ENCODE measurements at places on chromosomes 3 and 15.

- DNase-seq, result no peak
Observed at GRCh38 chr3:126555795-126556636, 2.7 kb downstream of the C3orf22 start.

- DNase-seq, result no peak
Observed at GRCh38 chr3:43733459-43734384, 43.0 kb downstream of the ABHD5 start.

GRCh38 chr3:66342717-66343356 lies 122.0 kb downstream of the SLC25A26 start:
- DNase-seq, result peak; percentile 51

GRCh38 chr15:26621816-26622215 lies 151.1 kb downstream of the GABRB3 start:
- peak; percentile 64 for DNase-seq

GRCh38 chr3:15120986-15121385 lies 22.0 kb upstream of the RBSN start:
- DNase-seq, result peak; percentile 25

- DNase-seq, result peak; percentile 77
Observed at GRCh38 chr3:133330065-133330464, 69.8 kb upstream of the BFSP2 start.

DNA sequence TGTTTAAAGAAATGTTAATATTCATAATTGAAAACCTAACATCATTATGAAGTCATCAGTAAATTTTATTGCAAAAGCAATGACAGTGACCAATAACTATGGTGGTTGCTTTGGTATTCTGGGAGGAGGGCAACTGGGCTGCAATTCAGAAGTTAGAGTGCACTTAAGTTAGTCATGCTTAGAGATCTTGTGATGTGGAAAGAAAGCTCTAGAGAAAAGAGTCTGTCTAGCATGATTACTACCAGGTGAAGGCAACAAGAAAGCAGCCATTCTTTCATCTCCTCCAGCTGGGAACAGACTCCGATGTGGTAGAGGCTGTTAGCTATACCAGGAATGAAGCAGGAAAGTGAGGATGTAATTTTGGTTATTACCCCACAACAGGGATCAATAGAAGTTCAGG lies 625.6 kb downstream of the SI start:
- DNase-seq, result no peak

GRCh38 chr3:81953111-81953510 lies 191.7 kb upstream of the GBE1 start:
- no peak for DNase-seq

- DNase-seq, result no peak
Observed at GRCh38 chr3:108555966-108556581, 33.2 kb downstream of the CIP2A start.

DNA sequence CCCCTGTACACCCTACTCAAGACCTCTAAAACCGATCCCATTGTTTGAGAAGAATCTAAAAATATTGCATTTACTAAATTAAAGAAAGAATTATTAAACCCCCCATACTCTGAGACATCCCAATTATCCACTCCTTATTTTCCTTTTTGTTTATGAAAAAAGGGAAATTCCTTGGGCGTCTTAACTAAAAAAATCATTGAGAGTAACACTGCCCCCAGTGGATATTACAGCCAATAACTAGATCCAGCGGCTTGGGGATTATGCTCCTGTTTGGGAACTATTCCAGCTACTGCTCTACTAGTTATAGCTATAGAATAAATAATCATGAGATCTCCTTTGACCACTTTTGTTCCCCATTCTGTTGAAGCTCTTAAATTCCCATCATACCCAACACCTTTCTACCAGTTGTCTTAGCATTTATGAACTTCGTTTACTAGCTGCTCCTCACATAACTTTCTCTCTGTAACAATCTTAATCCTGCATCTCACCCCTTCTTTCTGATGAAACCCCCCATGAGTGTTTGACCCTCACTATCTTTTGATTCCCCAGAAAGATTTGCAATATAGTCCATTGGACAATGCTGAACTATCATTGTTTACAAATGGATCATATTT lies 12.7 kb upstream of the CFAP91 start:
- peak; percentile 16 for DNase-seq

DNA sequence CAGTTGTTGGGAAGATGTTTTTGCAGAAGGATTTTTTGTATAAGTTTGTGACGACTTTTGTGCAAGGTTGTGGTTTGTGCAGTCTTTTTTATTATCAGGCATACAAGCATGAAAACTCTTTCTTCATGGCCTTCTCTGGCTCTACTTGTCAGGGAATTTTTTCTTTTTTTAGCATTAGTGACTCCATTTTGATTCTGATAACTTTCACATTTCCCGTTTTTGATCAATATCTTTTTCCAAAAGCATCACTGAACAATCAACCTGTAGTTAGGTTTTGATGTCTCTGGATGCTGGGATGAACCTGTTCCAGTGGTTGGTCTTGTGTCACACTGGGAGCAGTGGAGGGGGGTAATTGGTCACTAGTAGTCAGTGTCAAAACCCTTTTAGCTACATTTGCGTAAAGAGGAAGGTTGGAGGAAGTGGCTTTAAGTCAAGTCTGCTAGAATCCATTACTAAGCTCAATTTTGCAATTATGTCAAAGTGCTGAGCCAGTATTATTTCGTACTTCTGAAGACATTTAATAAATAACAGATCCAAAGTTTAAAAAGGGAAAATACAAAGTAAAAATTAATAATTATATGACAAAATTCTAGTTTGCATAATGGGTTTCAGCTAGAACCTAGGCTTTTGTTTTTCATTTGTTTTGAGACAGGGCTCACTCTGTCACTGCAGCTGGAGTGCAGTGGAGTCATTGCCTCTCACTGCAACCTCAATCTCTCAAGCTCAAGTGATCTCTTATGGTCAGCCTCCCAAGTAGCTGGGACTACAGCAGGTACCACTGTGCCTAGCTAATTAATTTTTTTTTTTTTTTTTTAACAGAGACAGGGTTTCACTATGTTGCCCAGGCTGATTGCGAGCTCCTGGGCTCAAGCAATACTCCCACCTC lies 18.8 kb upstream of the CFAP161 start:
- no peak for DNase-seq

DNA sequence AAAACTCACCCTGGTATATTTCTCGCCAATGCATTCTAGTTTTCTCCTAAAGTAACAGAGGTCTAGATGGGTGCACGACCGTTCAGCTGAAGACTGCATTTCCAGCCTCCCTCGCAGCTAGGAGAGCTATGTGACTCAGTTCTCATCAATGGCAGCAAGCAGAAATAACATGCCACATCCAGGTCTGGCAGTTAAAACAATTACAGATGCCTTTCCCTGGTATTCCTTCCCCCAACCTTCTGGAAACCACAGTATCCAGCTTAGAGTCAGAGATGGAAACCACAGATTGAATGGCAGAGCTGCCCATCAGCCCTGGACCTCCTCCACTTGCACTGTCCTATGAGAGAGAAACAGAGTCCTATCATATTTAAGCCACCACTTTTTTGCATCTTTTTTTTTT lies 4.8 kb downstream of the HAPLN3 start:
- no peak for DNase-seq

DNA sequence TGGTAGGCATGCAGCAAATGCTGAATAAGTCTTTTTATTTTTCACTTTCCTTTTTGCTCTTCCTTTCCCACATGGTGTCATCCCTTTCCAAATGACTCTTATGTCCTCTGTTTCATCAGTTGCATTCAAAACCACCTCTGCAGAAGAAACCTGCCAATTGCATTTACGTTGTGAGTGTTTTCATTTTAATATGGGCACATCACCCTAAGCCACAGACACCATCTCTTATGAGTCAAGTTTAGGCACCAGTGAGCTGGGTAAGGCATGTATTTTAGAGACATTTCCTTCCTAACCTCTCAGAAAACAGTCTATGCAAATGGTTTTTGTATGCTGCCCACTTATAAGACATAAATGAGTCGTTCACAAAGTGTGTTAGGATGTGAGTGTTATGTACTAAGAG lies 223.3 kb upstream of the ADAMTS9 start:
- DNase-seq, result no peak

DNA sequence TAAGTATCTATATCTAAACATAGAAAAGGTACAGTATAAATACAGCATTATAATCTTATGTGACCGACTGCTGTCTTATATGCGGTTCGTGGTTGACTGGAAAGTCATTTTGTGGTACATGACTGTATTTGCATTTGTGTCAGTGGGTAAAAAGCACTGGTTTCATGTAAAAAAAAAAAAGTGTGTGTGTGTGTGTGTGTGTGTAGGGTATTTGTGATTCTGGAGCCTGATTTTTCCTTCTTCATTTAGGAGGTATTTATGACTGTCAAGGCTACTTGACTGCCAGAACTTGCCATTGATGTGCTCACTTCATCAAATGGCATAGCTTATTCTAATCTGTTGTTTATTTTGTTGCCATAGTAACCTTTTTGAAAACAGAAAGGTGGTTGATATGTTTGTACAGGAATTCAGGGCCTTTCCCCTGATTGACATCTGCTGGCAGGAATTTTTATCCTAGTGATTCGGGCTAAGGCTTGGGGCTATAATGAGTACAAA lies 63.2 kb downstream of the AKAP13 start:
- peak; percentile 70 for DNase-seq

DNA sequence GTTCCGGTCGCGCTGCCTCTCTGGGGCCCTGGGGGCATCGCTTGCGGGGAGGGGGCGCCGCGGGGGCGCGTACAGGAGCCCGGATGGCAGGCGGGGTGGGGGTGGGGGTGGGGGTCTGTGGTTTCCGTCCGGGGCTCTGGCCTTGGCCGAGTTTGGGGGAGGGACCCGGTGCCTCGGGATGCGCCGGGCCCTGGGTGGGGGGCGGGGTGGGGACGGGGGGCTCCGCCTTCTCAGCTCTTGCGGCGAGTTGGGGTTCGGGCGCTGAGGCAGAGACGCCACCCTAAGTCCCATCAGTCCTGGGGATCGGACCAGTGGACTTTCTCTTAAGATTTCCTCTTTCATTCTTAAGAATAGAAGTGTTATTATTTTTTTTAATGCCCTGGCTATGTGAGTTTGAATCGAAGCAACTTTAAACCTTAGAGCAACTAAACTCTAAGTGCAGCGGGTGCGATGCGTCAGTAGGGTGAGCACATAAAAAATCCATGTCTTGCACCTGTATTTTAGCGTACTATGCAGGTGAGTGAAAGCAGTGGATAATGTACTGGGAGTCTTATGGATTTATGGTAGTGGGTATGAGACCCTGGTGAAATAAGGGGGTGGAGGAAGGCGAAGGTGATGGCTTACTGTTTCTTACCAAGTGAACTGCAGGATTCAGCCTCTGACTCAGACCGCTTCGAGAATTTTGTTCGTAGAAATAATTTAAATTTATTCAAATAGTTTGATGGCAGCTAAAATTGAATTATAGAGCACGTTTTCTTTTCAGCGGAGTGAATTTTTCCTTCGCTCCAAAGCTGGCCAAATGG lies 762 bp downstream of the CTNNB1 start:
- DNase-seq, result peak; percentile 66

DNA sequence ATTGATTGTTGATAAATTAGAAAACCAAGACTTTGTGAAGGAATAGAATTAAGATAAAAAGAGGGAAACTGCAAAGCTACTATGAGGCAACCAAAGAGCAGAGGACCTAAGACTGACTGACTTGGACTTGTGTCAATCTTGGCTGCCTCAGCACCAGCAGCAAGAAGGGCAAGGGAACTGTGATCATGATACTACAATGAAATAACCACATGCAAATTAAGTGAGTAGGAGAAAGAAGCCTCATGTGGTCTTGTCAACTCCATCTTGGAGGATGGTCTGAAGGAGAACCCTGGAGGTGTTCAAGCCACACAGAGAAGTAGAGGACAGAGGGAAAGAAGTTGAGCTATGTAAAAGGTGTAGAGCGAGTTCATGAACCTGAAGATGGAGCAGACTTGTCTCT lies 47.3 kb upstream of the THRB start:
- DNase-seq, result no peak

DNA sequence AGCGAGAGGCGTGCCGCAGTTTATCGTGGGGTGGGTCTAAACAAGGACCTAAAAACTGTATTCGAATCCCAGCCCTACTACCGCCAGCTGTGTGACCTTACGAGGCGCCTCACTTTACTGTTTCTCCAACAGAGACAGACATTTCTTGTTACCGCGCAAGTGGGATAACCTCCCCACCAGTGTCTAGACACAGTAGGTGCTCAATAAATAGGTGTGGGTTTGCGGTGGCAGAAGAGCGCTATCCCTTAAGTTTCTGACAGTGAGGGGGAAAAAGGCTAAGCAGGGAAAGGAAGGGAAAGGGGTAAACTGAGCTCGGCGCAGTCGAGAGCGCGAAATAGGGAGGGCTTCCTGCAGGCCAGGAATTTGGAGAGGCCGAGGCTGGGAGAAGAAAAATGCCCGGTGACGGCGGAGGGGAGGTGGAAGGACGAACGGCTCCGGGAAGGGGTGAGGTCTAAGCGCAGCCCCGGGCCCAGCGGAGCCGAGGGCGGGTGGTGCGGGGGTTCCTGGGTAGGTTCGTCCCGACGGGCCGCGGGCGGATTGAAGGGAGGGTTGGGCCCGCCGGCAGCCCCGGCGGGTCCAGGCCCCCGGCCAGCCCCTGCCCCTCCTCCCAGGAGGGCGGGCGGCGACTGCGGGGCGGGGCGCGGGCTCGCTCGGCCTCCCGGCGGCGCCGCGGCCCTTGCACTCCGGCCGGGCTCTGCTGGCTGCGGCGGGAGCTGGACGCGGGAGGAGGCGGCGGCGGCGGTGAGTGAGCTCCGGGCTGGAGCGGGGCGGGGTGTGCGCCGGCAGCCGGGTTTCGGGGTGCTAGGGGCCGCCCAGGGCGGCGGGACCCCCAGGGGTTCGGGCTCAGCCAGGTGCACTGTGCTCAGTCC lies at the start of gene CGNL1:
Gene CGNL1, plus strand, starts transcription at position 679 of the 869 bp plus-strand sequence. CDS start 61,495 bp downstream, outside the sequence.
- peak; percentile 67 for DNase-seq

GRCh38 chr3:3632449-3632848 lies 166.8 kb upstream of the LRRN1 start:
- DNase-seq, result no peak

GRCh38 chr3:62818347-62818746 lies 56.9 kb downstream of the CADPS start:
- no peak for DNase-seq

DNA sequence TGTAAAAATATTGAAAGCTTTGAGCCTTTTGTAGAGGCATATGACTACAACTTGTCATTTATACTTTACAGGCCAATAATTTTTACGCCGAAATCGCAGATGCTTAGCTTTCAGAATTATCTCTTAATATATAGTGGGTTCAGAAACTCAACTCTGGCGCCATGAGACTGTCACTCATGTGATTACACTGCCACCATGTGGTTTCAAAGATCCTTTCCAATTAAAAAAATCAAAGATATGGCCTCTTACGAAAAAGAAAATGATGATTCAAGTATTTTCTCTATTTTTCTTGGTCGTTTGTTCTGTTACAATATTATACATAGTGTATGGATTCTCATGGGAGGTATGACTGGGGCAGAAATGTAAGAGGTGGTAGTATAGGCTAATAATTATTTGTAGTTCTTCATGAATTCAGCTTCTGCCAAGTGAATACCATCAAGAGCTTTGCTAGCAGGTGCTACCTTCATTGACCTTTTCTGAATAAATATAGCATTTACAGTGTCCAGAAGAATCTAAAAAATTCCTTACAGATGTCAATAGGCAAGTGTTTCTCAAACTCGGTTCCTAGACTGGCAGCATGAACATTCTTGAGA lies 751.7 kb upstream of the GOLIM4 start:
- peak; percentile 73 for DNase-seq

GRCh38 chr3:99700631-99701268 lies 62.4 kb downstream of the COL8A1 start:
- DNase-seq, result no peak

All from NCI-H69 (cell line).